ENCODE measurements at places on chromosomes 7 and 10.

GRCh38 chr7:101565601-101566209, 63.4 kb downstream of the MYL10 start:
- DNase-seq = no peak

DNA sequence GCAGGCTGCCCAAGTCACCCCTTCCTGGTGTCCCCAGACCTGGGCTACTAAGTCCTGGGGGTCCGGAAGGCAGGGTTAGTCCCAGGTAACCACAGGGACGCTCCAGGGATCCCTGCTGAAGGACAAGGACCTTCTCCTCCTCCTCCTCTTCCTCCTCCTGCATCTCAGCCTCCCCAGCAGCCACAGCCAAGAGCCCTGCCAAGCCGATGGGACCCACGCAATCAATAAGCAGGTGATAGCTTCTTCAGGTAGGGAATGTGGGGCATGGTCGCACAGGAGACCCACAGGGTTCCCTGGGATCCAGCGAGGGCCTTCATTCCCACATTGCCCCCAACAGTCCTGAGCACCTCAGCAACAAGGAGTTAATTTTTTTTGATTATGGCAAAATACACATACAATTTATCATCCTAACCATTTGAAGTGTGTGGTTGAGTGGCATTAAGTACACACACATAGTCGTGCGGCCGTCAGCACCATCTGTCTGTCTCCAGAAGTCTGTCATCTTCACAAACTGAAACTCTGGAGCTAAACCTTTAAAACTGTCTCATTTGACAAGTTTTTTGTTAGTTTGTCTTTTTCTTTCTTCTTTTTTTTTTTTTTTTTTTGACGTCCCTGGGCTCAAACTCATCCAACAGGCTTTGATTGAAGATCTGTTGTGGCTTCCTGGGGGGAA, 12.1 kb downstream of the CRYGN start:
- no peak for DNase-seq

GRCh38 chr10:71632896-71633600, 86.5 kb downstream of the C10orf105 start:
- no peak for DNase-seq

DNA sequence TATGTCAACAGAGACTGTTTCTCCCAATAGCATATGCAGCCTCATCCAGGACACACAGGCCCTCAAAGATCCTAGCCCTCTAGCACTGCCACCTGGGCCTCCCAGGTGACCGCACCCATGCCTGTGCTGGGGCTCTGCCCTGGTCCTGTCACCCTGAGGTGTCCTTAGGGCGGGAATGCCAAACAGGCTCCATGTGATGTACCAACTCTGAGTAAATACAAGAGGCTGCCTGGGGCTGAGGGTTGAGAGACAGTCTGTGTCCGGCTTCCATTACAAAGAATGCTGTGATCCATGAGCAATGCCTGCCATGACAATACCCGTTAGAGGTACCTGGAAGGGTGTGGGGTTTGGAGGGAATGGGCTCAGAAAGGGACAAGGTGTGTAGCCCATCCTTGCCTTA, 83.0 kb upstream of the KAT6B start:
- no peak for DNase-seq

DNA sequence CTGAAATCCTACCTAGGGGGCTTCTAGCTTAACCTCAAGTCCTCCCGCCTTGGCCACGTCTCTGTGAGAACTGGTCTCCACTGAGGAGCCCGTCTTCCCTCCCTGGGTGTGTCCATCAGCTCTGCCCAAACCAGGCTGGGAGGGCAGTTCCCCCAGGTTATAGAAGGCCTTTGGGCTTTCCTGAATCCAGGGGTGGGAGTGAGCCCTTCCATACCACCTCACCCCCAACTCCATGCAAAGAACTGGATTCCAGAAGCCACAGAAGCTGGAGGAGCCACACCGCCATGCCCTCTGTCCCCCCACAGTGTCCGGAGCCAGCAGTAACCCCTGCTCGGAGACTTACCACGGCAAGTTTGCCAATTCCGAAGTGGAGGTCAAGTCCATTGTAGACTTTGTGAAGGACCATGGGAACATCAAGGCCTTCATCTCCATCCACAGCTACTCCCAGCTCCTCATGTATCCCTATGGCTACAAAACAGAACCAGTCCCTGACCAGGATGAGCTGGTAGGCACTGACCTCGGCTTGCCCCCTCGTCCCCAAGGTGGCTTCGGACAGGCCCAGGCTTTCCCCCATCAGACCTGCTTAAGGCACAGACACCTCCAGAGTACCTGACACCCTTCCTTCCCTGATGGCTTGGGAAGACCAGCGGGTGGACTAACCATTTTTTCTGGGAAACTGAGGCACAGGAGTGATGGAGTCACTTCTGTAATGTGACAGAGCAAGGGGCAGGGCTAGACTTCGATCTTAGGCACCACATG, 4.7 kb downstream of the CPA1 start:
- no peak for DNase-seq

DNA sequence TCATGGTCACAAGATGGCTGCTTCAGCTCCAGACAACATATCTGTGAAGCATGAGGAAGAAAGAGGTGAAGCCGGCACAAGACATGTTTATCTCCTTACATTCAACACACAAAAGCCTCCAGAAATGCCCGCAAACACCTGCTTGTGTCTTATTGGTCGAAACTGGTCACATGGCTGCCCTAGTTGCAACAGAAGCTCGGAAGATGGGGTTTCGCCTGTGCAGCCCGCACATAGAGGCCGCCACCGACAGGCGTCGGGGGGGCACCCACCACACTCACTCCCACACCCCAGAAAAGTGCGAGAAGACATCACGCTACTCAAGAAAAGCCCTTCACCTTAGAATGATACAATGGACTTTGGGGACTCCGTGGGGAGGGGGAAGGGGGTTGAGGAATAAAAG, 63.0 kb upstream of the MGMT start:
- no peak for DNase-seq

GRCh38 chr7:139034336-139034735, 1.5 kb downstream of the ZC3HAV1L start:
- no peak for DNase-seq

- no peak for DNase-seq
Measured at GRCh38 chr7:5661942-5662341, 119.5 kb downstream of the RNF216 start.
